ENCODE measurements at places on chromosomes 2 and 18.

DNA sequence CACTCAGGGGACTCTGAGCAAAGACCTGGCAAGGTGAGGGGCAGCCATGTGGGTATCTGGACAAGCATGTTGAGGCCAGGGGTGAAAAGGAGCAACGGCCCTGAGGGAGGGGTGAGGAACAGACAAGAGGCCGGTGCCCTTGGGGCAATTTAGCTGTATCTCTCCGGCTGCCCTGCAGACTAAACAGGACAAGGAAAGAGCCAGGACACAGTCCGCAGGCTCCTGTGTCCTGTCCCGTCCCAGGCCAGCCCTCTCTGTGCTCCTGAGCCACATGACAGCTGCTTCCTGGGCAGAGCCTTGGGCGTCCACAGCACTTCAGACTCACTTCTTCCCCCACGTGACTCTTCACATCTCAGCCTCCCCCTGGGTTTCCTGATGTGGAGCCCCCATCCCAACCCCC is 206.1 kb downstream of the KLHL29 start:
- DNase-seq, result no peak

DNA sequence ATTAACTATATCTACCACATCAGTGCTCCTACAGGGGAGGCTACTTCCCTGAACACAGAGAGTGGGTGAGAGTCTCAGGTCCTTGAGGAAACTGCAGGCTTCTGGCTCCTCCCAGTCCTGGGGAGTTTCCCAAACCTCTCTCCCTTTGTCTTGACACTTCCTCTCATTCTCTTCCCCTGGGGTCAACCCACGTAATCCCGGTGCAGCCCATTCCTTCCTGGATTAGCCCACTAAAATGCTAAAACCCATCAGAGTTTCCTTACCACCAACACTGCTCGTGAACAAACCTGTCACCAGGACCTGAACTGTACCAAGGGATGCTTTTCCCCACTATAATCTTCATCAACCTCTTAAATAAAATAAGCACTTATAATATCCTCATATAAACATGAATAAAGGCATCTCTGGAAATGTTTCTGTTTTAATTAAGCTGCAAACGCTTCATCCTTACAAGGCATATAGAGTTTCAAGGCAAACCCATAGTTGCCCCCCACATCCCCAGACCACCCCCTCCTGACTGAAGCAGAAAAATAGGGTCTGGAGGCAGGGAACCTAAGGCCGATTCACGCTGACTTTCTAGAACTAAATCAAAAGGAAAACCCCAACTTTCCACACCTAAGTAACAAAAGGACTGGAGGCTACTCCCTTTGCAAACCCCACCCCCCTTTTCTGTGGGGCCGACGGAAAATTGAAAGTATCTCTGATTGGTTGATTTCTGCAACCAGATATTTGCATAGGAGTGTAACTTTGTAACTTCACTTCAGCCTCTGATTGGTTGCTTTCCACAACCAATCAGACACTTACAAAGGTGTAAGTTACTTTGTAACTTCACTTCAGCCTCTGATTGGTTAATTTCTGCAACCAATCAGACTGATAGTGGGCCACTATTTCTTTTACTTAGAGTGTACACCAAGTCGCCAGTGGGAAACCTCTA is 19.0 kb downstream of the TMSB10 start:
- DNase-seq, result no peak

GRCh38 chr18:78875016-78875777 is 104.4 kb upstream of the SALL3 start:
- DNase-seq, result no peak

DNA sequence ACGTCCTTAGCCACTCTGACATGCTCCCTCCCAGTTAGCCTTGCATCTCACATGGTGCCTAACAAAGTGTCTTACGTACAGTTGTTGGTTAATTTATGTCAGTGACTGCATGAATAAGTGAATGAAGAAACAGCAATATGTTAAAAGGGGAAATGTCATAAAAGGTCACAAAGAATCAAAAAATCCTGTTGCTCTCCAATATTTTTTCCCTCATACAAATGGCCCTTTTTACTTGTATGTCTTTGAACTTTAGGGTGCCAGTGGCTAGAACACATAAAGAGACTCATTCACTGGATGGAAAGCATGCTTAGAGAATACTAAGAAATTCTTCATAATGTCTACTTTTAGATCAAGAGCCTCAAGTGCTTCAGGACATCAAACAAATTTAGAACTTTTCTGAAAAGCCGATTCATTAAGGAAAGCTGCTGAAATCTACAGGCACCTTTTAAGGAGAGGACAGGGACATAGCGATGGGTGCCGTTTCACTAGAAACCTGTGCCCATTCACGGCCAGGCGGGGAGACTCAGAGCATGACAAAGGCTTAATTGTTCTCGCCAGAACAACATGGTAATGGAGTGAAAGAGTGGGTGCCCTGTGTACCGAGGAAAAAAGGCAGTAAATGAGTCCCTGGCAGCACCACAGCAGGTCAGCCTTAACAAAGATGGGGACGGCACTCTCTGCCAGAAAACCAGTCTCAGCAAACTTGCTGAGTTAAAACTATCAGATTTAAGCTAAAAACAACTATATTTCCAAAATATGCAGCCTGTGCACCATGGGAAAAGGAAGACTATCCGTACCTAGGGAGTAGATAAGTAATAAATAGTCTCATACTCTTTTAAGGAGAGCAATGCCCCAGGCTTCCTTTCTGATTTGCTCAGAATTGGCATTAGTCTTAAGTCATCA is 71.6 kb upstream of the SPTBN1 start:
- no peak for DNase-seq

DNA sequence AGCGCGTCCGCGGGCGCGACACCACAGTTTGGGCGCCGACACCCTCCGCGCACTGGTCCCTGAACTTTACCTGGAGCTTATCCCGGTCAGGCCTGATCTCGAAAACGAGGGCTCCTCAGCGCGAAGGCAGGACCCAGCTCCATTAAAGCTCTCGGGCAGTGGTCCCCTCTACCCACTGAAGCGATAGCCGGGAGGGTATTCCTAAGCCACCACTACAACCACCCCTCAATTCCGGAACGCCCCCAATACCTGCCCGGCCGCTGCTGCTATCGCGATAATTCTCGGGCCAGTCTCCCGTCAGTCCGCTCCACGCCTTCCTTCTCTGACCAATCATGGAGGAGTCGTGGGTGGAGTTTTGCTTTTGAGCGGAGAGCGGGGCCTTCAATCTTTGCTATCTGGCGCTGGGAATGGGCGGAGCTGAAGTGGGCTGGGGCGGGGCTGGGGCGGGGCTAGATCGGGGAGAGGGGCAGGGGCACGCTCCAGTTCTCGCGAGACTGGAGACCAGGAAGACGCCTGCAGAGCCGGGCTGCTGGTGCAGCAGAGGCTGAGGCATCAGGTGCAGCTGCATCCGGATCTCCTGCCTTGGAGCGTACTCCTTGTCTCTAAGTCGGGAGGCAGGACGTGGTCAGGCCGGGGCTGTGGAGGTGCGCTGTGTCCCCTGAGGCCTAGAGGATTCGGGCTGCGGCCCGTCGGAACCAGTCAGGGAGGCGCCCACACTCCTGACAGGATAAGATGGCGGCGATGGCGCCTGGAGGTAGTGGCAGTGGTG is at the start of the genes PIGN and RELCH:
Gene PIGN (minus strand): TSS at position 283 of the 769 bp plus-strand sequence. CDS start 25,703 bp downstream, outside the sequence.
Gene RELCH (plus strand): TSS at position 482 of the 769 bp plus-strand sequence. CDS start 251 bp downstream, at position 733.
- DNase-seq, result peak; percentile 94

DNA sequence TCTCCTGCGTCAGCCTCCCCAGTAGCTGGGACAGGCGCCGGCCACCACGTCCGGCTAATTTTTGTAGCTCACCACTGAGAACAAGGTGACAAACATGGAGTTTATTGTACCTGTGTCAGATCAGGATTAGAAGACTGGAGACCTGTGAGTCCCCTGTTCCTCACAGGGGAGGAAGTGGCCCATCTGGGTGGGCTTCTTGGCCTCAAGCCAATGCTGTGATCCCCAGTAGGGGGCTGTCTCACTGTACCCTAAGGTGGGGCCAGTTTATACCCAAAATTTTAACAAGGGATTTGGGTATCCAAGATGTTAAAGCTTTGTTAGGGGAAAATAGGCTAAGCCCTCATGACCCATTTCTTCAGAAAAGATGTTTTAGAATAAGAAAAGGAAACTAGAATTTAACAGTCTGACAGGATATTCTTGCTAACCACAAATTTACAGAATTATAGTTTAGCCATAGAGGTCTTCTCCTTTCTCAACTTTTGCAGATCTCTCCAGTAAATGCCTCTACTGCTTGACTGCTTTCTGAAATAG is 16.3 kb downstream of the PCBP1 start:
- DNase-seq, result no peak

GRCh38 chr18:23986600-23987359 is 27.8 kb upstream of the TTC39C start:
- DNase-seq, result no peak

DNA sequence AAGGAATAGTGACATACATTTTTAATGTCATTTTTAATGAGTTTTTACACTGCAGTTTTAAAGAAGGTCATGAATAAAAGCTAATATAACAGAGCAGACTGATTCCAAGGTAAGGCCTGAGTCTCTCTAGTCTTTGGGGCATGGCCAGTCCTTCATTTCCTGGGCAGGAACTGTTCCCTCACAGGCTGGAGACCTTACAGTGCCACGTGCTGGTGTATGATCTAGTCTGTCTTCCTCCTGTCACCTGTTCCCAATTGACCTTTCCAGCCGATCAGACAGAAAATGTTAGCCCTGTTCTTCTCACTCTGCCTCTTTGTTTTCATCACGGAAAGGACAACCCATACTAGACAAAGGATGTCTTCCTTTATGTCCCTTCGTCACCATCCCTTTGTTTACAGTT is 33.6 kb downstream of the ZCCHC2 start:
- DNase-seq, result no peak

- DNase-seq, result no peak
These were observed 99.0 kb downstream of the PRKCE start for GRCh38 chr2:45750484-45750883.

DNA sequence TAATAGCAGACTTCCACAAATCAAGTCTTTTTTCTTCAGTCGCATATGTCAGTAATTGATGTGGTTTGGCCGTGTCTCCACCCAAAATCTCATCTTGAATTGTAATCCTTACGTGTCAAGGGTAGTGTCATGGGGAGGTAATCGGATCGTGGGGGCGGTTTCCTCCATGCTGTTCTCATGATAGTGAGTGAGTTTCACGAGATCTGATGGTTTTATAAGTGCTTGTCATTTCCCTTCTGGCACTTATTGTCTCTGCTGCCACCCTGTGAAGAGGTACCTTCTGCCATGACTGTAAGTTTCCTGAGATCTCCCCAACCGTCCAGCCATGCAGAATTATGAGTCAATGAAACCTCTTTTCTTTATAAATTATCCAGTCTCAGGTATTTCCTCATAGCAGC is 478.8 kb downstream of the PTPRM start:
- DNase-seq, result no peak

DNA sequence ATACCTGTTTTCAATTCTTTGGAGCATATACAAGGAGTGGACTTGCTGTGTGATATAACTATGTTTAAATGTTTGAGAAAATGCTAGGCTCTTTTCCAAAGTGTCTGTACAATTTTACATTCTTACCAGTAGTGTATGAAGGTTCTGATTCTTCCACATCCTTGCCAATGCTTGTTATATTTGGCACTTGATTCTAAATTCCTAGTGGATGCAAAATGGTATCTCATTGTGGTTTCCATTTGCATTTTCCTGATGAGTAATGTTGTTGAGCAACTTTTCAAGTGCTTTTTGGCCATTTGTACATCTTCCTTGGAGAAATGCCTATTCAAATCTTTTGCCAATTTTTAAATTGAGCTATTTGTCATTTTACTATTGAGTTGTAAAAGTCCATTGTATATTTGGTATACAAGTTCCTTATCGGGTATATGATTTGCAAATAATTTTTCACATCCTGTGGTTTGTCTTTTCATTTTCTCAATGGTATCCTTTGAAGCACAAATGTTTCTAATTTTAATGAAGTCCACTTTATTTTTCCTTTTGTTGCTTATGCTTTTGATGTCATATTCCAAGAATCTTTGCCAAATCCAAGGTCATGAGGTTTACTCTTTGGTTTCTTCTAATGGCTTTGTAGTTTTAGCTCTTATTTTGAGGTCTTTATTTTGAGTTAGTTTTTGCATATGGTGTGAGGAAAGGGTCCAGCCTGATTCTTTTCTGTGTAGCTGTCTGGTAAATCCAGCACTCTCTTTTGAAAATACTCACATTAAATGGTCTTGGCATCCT is 33.2 kb upstream of the CWC22 start:
- no peak for DNase-seq

DNA sequence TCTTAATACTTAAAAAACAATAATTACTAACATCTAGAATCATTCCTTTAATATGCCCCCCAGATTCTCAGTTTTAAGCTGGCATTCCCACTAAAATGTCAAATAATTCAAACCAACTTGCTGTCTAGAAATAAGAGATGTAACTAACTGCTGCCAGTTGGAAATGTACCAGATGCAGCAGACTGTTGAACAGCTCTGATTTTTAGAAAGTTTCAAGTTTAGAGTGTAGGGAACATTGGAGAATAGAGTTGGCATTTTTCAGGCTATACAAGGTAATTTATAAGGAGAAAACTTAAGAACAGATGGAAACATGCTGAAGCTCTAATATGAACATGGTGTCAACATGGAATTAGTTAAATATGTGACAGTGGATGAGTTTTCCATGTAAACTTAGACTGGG is 101.4 kb downstream of the PTRHD1 start:
- DNase-seq, result no peak

- peak; percentile 44 for DNase-seq
These were observed 727 bp downstream of the FBXO11 start for GRCh38 chr2:47905386-47906156.

DNA sequence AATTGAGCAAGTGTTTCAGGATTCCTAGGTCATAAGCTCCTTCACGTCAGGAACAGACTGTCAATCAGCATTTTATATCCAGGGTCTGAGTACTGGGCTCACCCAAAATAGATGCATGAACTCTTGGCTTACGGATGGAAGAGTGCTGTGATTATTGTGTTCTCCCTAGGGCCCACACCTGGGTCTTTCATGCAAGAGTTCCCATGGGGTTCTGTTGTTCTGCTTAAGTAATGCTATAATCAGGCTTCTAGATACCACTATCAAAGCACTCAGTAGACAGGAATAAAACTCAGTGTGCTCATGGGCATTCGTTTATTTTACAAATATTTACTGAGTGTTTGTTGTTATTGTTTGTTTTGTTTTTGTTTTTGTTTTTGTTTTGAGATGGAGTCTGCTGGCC is 46.4 kb upstream of the PMAIP1 start:
- DNase-seq, result no peak

DNA sequence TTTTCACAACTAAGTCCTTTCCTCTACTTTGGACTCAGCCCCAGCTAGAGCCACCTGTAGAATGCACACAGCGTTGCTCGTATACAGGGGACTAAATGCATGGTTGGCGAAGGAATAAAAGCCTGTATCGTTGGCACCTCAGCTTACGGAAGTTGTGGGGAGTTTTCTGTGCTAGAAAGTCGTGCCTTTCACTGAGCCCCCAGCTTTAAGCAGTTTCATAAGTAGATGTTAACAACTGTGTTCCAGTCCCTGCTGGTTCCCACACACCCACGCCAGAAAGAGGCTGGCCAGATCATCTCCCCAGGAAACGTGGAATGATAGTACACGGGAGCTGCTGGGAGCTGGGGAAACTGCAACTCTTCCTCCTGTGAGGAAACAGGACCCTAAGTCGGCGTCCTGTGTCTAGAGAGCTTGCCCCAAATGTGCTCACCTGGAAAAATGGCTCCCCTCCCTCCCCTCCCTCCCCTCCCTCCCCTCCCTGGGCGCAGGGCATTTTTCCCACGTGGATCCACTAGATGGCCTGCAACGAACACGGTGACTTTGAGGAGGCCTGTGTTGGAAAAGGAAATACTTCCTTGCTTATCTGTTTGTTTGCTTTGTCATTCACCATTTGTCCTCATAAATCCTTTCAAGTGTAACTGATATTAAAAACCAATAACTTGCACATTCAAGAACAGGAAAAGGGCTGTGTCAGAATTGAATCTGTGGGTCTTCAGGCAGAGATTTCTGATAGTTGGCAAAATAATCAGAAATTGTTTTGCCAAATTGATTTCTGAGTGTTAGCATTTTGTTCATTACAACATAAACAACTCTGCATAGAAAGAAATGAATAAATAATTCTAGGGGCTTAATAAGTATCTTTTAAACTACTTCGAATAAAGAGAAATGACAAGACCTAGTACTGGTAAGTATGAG is 43.9 kb upstream of the RFX8 start:
- no peak for DNase-seq

Data from activated CD8-positive, alpha-beta memory T cell treated with anti-CD3 and anti-CD28 coated beads for 4 hours (primary cell).